ENCODE measurements at places on chromosomes 2 and 18. TPM values are rescaled to one million over a fixed set of nuclear protein-coding genes. Genes with fewer than 3 reads are reported as not detected.

- H3K27ac ChIP-seq = no peak overlapping the region
- no peak for DNase-seq
- no peaks in the 10 kb centered on the region for H3K36me3 ChIP-seq
- H3K4me1 ChIP-seq = no peaks in the 10 kb centered on the region
Observed at GRCh38 chr2:161782615-161783014, 158.4 kb downstream of the SLC4A10 start.

DNA sequence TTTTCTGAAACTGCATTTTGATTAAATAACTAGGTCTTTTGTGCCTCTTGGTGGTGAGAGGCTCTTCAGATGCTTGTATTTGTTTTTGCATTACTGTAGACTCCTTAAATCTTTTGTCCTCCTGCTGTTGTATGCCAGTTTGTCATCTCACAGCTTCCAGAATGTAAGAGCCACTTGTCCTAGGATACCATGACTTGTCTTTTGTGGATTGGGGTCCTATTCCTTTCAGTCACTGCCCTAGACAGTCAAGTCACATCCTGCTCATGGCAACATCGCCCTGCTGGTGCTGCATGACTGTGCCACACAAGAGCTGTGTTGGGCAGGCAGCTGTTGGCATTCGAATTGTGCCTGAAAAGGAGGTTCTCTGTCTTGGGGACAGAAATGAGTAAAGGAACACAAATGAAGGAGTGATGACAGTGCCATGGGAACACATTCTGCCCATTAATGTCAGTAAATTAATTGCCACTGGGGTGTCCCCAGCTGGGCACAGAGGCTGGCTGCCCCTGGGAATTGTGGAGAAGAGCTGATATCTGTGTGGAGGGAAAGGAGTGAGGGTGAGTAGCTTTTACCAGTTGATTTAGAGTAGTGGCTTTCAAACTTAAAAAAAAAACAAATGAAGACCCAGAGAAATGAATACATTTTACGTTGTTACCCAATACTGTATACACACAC, 140.3 kb downstream of the ARL6IP6 start:
- peaks cover 3% of the 10 kb centered on the region for H3K36me3 ChIP-seq
- DNase-seq = no peak
- H3K4me3 ChIP-seq = no peak overlapping the region
- peaks cover 13% of the 10 kb centered on the region for H3K27me3 ChIP-seq
- no peak overlapping the region for H3K27ac ChIP-seq

GRCh38 chr18:74291472-74291770, 342 bp downstream of the CYB5A start:
- peak overlapping the region; percentile 59 for H3K27ac ChIP-seq
- DNase-seq = no peak
- H3K27me3 ChIP-seq = no peaks in the 10 kb centered on the region
- H3K4me3 ChIP-seq = no peak overlapping the region

DNA sequence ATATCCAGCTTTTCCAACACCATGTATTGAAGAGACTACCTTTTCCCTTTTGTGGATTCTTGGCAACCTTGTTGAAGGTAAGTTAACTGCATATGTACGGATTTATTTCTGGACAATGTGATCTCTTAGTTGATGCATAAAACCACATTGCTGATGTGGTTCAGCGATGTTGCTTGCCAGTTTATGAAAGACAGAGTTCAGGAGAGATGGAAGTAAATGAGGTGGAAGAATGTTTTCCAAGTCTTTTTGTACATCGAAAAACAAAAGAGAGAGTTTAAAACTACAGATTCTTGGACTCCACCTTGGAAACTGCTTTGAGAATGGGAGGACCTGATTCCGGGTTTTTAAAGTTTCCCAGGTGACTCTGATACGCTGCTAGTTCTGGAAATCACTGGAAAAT, 43.8 kb downstream of the MOB4 start:
- H3K4me1 ChIP-seq = no peaks in the 10 kb centered on the region
- H3K27me3 ChIP-seq = no peaks in the 10 kb centered on the region
- H3K4me3 ChIP-seq = no peak overlapping the region
- DNase-seq = no peak

- no peaks in the 10 kb centered on the region for H3K36me3 ChIP-seq
- no peak overlapping the region for H3K27ac ChIP-seq
- H3K4me1 ChIP-seq = no peaks in the 10 kb centered on the region
Observed at GRCh38 chr18:24935896-24936295, 416.1 kb downstream of the ZNF521 start.

DNA sequence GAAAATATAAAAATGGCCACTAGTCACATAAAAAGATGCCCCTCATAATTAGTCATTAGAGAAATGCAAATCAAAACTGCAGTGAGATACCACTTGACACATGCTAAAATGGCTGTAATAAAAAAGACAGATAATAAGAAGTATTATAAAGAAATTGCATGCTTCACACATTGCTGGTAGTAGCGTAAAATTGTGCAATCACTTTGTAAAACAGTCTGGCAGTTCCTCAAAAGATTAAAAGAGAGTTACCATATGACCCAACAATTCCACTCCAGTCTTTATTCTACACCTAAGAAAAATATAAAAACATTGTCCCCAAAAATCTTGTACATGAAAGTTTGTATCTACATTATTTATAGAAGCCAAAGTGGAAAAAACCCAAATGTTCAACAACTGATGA, 170.6 kb upstream of the FIGN start:
- DNase-seq = no peak
- H3K36me3 ChIP-seq = no peaks in the 10 kb centered on the region
- no peaks in the 10 kb centered on the region for H3K27me3 ChIP-seq
- no peak overlapping the region for H3K27ac ChIP-seq
- no peaks in the 10 kb centered on the region for H3K4me1 ChIP-seq

DNA sequence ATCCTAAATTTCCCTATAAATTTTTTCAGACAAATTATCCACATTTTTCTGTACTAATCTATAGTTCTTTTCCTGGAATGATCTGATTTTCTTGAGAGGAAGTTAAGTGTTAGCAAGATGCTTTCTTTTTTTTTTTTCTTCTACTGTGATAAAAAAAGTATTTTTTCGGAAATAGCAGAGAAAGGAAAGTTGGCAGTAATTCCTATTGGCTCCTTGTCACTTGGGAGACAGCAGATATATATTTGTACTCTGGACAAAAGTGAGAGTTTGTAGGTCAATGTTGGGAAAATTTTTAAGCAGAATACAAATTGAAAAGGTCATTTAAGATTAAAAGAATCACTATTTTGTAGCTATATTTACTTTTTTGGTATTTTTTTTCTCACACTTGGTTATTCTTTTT, 635.7 kb upstream of the NRXN1 start:
- no peaks in the 10 kb centered on the region for H3K36me3 ChIP-seq
- no peak overlapping the region for H3K27ac ChIP-seq
- no peaks in the 10 kb centered on the region for H3K27me3 ChIP-seq
- no peak for DNase-seq

- H3K36me3 ChIP-seq = no peaks in the 10 kb centered on the region
- peaks cover 9% of the 10 kb centered on the region for H3K27me3 ChIP-seq
- DNase-seq = no peak
- no peaks in the 10 kb centered on the region for H3K4me1 ChIP-seq
Observed at GRCh38 chr2:65491381-65491905, 59.0 kb upstream of the SPRED2 start.

- peaks cover 13% of the 10 kb centered on the region for H3K4me1 ChIP-seq
- H3K36me3 ChIP-seq = no peaks in the 10 kb centered on the region
- peak overlapping the region; percentile 54 for H3K27ac ChIP-seq
- DNase-seq = no peak
Observed at GRCh38 chr2:44087714-44088092, 81.0 kb upstream of the PPM1B start.

DNA sequence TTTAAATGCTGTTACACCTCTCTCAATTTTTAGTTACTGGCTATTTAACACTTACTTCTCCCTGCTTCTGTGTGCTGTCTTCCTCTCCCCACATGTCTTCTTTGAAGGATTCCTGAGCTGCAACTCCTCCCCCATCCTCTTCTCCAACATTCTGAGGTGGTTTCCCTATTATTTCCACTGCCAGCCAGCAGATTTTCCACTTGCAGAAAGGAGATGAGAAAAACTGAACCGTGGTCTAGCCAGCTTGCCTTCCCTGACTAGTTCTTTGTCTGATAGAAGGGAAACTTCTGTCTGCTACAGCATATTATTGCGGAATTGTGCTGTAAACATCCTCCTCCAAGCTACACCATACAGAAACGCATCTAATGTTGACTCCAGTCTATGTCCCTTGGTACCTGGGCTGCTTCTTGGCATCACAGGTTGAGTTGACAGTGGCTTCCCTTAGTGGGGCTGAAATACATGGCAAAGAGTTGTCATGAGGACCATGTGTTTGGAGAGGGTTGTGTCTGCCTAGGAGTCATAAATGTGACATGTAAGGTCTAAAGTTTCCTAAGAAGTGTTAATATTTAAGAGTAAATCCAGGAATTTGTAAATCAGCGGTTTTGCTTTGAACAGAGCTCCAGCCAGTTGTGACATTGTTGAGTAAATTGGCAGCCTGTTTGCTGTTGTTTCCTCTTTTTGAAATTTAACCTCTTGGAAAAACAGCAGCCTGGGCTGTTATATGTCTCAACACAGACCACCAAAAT, 68.3 kb upstream of the RND3 start:
- no peak overlapping the region for H3K27ac ChIP-seq
- H3K36me3 ChIP-seq = no peaks in the 10 kb centered on the region
- no peaks in the 10 kb centered on the region for H3K4me1 ChIP-seq
- H3K27me3 ChIP-seq = no peaks in the 10 kb centered on the region
- no peak overlapping the region for H3K4me3 ChIP-seq

DNA sequence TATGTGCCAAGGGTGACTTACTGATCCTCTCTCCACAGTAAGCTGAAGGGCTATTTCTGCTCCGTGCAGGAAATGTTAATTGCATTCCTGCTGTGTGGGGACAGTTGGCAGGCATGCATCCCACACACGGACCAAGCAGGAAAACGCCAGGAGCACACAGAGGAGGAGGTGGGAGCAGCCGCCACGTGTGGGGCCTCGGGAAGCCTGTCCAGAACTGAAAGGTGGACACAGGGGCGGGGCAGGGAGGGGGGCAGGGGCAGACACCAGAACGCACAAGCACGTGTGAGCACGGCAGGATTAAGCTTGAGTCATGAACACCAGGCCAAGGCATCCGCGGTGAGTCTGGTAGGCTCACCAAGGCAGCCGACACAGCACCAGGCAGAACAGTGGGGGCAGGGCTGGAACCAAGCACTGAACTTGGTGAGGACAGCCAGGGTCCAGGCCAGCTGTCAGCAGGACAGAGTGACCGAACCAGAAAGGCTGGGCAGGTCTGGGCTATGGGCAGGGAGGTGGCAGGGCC, 177.1 kb downstream of the EIPR1 start:
- peaks cover 13% of the 10 kb centered on the region for H3K4me1 ChIP-seq
- no peak overlapping the region for H3K4me3 ChIP-seq
- no peaks in the 10 kb centered on the region for H3K27me3 ChIP-seq
- H3K27ac ChIP-seq = no peak overlapping the region
- peaks cover 4% of the 10 kb centered on the region for H3K36me3 ChIP-seq

- H3K4me1 ChIP-seq = no peaks in the 10 kb centered on the region
- H3K4me3 ChIP-seq = no peak overlapping the region
- H3K27me3 ChIP-seq = no peaks in the 10 kb centered on the region
- DNase-seq = peak; percentile 71
- H3K36me3 ChIP-seq = no peaks in the 10 kb centered on the region
- H3K27ac ChIP-seq = no peak overlapping the region
Observed at GRCh38 chr2:216404010-216404618, 8.2 kb upstream of the SMARCAL1 start.

- H3K36me3 ChIP-seq = no peaks in the 10 kb centered on the region
- no peak overlapping the region for H3K27ac ChIP-seq
- H3K27me3 ChIP-seq = peaks cover 28% of the 10 kb centered on the region
- no peak for DNase-seq
- no peaks in the 10 kb centered on the region for H3K4me1 ChIP-seq
Observed at GRCh38 chr18:44778788-44779187, 98.1 kb downstream of the SETBP1 start.

- peaks cover 11% of the 10 kb centered on the region for H3K27me3 ChIP-seq
- H3K27ac ChIP-seq = no peak overlapping the region
- peaks cover 11% of the 10 kb centered on the region for H3K4me1 ChIP-seq
- DNase-seq = no peak
- H3K36me3 ChIP-seq = no peaks in the 10 kb centered on the region
- H3K4me3 ChIP-seq = no peak overlapping the region
Observed at GRCh38 chr2:37866171-37866934, 58.7 kb upstream of the RMDN2 start.

- H3K4me3 ChIP-seq = no peak overlapping the region
- peaks cover 29% of the 10 kb centered on the region for H3K36me3 ChIP-seq
- H3K27me3 ChIP-seq = no peaks in the 10 kb centered on the region
- H3K4me1 ChIP-seq = peaks cover 43% of the 10 kb centered on the region
- no peak for DNase-seq
Observed at GRCh38 chr2:9590641-9591040, 35.0 kb upstream of the ADAM17 start.

DNA sequence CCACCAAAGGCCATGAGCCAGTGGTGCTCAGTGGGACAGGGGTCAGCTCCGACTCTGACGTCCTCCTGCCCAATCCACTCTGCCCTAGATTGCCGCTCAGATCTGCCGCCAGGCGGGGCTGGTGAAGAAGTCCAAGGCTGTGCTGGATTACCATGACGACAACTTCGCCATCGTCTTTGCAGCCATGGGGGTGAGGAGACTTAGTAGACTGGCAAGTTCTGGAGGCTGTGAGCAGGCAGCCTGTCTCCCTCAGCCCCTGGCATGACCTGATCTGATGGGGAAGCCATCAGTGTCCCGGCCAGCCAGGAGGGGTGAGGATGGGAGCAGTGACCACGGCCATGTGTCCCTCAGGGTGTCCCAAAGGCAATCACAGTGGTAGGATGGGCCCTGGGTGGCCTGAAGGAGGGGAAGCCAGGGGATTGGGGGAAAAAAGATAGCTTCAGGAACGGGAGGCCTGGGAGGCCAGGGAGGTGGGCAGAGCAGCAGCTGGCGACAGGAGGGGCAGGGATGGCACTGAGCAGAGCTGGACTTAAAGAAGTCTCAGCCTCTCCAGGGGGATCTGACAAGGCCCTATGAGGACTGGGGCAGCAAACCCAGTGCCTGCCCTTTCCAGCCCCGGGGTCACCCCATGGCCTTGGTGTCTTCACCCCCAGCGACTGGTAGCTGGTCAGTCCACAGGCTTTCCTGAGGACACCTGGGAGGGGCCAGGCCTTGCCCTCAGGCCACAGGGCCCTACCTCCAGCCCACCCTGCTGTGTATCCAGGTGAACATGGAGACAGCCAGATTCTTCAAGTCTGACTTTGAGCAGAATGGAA, 17.4 kb upstream of the ANKRD53 start:
- no peaks in the 10 kb centered on the region for H3K36me3 ChIP-seq
- peak; percentile 2 for DNase-seq
- H3K27ac ChIP-seq = no peak overlapping the region
- H3K4me1 ChIP-seq = peaks cover 5% of the 10 kb centered on the region

- peaks cover 23% of the 10 kb centered on the region for H3K36me3 ChIP-seq
- H3K27ac ChIP-seq = no peak overlapping the region
- no peaks in the 10 kb centered on the region for H3K27me3 ChIP-seq
- H3K4me3 ChIP-seq = no peak overlapping the region
- peaks cover 43% of the 10 kb centered on the region for H3K4me1 ChIP-seq
Observed at GRCh38 chr2:143219266-143219665, 90.0 kb downstream of the ARHGAP15 start.

- DNase-seq = no peak
- no peak overlapping the region for H3K4me3 ChIP-seq
- no peaks in the 10 kb centered on the region for H3K27me3 ChIP-seq
- H3K4me1 ChIP-seq = no peaks in the 10 kb centered on the region
Observed at GRCh38 chr2:145154731-145155130, 634.8 kb upstream of the ZEB2 start.

GRCh38 chr2:240511351-240512108, 46.3 kb downstream of the ANKMY1 start:
- no peak overlapping the region for H3K4me3 ChIP-seq
- peaks cover 12% of the 10 kb centered on the region for H3K4me1 ChIP-seq
- no peak for DNase-seq
- no peaks in the 10 kb centered on the region for H3K27me3 ChIP-seq
- H3K36me3 ChIP-seq = peaks cover 8% of the 10 kb centered on the region

- no peak for DNase-seq
- H3K36me3 ChIP-seq = no peaks in the 10 kb centered on the region
- H3K27ac ChIP-seq = no peak overlapping the region
Observed at GRCh38 chr2:3633982-3634595, 23.9 kb upstream of the ALLC start.

The DNAH7 gene
- not detected for total RNA-seq

The C2orf42 gene
- 23.3 TPM for total RNA-seq

The ALPG gene
- total RNA-seq = not detected
